Activated CD4-positive, alpha-beta memory T cell treated with anti-CD3 and anti-CD28 coated beads for 36 hours (primary cell): ENCODE measurements at places on chromosomes 6 and 20. TPM values are rescaled to one million over a fixed set of nuclear protein-coding genes. Genes with fewer than 3 reads are reported as not detected.

DNA sequence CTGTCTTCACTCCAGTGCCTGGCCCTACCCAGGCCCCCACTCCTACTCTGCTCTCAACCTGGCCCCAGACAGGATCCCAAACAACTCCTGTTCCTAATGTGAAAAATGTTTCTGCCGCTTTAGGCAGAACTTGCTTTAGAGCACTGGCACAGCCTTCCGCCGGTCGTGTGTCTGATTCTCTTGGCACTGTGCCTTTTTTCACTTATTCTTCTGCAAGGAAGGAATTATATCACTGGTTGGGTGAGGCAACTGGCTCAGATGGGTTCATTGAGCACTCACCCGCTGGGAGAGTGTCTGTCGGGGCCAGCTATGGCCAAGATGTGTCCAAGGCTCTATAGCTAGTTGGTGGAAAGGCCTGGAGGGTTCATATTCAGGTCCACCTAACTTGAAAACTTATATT, 33.6 kb upstream of the HLA-A start:
- H3K27me3 ChIP-seq: peaks cover 12% of the 10 kb centered on the region
- no peak overlapping the region for H3K4me3 ChIP-seq
- no peaks in the 10 kb centered on the region for H3K36me3 ChIP-seq
- peaks cover 11% of the 10 kb centered on the region for H3K4me1 ChIP-seq
- no peak for DNase-seq

DNA sequence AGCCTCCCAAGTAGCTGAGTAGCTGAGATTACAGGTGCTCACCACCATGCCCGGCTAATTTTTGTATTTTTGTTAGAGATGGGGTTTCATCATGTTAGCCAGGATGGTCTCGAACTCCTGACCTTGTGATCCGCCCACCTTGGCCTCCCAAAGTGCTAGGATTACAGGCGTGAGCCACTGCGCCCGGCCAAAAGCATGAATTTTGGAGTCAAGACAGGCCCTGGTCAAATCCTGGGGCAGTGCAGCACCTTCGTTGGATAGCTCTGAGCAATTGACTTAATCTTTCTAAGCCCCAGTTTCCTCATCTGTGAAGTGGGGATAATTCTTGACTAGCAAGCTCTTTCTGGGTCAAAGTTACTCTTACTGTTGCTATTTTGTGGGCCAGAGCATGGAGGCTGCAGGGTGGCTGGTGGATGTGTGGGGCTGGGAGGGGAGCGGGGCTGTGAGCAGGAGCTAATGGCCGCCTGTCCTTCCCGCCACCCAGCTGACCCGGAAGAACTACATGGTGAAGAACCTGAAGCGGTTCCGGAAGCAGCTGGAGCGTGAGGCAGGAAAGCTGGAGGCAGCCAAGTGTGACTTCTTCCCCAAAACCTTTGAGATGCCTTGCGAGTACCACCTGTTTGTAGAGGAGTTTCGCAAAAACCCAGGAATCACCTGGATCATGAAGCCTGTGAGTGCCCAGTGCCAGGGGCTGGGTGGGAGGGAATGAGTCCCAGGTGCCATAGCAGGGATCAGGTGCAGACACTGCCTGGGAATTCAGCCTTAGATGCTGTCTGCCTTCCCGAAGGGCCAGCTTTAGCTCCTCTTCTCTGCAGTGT, 39.0 kb downstream of the TTLL9 start:
- no peak for DNase-seq
- H3K4me1 ChIP-seq: no peaks in the 10 kb centered on the region
- no peaks in the 10 kb centered on the region for H3K36me3 ChIP-seq

DNA sequence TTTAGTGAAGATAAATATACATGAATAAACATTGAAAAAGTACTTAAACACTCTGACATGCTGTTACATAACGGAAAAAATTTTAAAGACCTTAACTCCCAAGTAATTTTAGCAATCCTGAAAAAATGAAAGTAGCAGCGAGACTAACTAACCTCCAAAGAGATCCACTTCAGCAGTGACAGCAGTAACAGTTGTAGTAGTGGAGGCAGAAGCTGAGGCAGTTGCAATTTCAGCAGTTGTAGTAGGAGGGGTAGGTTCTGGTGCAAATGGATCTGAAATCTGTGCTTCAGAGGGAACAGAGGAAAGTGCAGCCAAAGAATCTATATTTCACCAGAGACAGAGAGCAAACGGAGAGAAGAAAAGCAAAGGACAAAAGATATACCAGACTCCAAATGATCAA, 88.8 kb downstream of the PRSS35 start:
- H3K27ac ChIP-seq: no peak overlapping the region
- H3K4me1 ChIP-seq: no peaks in the 10 kb centered on the region
- H3K27me3 ChIP-seq: no peaks in the 10 kb centered on the region
- DNase-seq: no peak
- no peak overlapping the region for H3K4me3 ChIP-seq
- H3K36me3 ChIP-seq: no peaks in the 10 kb centered on the region

DNA sequence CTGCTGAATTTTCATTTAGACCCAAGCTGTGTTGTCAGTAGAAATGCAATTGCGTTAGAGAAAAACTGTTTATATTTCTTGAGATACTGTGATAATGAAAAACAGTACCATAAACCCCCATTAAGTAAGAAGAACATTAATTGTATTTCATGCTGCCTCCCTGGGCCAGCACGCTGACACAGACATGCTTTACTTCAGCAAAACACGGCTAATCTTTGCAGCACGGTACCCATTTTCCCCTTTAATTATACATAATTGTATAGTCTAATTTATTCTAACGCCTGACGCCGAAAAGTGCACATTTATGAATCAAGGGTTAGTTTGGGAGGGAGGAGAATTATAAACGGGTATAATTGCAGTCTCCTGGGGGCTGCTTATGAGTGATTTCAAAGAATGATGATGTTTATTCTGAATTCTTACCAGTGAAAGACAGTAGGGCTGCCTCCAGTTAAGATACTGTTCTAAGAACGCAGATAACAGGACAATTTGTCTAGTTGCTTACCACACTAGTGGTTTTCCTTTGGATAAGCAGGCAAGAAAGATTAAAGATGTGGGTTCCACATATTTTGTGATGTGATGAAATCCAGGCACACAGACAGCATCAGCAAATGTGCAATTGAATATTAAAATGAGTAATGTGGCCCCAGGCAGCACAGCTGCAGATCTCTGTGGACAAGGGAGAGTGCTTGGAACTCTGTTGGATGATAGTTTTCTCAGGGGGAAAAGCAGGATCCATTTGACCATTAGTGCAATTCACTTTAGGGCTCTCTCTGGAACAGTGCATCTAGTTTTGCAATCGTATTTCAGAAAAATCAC, 4.7 kb upstream of the SULF2 start:
- peaks cover 34% of the 10 kb centered on the region for H3K27me3 ChIP-seq
- H3K4me3 ChIP-seq: no peak overlapping the region

GRCh38 chr6:100382767-100383195, 81.9 kb downstream of the SIM1 start:
- no peaks in the 10 kb centered on the region for H3K27me3 ChIP-seq
- DNase-seq: no peak
- no peak overlapping the region for H3K4me3 ChIP-seq
- H3K36me3 ChIP-seq: no peaks in the 10 kb centered on the region
- no peak overlapping the region for H3K27ac ChIP-seq
- H3K4me1 ChIP-seq: no peaks in the 10 kb centered on the region

DNA sequence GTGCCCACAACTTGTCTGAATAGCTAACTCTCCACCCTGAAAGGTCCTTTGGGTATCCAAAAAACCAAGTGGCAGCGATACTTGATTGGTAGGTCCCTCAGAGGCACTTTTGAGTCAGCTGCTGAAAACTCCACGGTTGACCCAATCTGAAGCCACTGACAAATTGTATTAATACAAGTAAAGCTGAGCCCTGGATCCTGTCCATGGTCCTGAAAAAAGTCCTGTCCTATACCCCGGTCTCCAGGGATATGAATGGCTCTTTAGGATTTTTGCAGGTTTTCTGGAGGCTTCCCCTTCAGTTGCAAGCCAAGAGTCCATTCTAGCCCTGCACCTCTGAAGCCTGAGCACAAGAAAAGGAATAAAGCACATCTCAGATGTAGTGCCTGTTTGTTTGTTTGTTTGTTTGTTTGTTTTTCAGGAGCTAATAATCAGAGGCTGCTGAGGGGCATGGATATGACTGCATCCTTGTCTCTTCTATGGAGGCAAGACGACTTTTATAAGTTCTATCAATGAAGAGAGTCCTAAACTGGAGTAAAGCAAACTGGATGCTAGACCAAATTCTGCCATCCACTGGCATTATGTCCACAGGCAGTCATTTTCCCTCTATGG, 1.7 kb upstream of the SLC12A5 start:
- H3K4me1 ChIP-seq: peaks cover 3% of the 10 kb centered on the region
- no peak overlapping the region for H3K4me3 ChIP-seq
- H3K27ac ChIP-seq: no peak overlapping the region
- H3K27me3 ChIP-seq: peaks cover 45% of the 10 kb centered on the region
- no peak for DNase-seq
- no peaks in the 10 kb centered on the region for H3K36me3 ChIP-seq

DNA sequence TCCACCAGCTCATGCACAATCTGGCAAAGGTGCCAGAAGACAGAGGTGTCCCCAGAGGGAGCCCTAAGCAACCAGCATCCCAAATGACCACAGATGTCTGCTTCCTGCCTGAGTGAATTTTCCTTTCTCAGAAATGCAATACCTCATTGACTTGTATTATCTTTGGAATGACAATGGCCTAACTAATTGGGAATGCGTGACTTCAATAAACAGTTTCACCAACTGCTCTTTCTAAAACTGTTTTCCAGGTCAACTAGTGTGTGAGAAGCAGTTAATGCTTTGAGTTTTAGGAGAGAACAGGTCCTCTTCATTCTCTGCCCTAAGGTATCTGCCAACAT, 108.9 kb upstream of the SNX9 start:
- H3K4me3 ChIP-seq: no peak overlapping the region
- no peak for DNase-seq
- H3K4me1 ChIP-seq: no peaks in the 10 kb centered on the region
- no peak overlapping the region for H3K27ac ChIP-seq

The IP6K3 gene
- total RNA-seq: not detected

The KCNG1 gene
- total RNA-seq: 2.1 TPM
